ENCODE measurements at places on chromosomes 12 and 14.

- DNase-seq = peak; percentile 7
These were observed 380.8 kb downstream of the ALG10 start for GRCh38 chr12:34402899-34403705.

DNA sequence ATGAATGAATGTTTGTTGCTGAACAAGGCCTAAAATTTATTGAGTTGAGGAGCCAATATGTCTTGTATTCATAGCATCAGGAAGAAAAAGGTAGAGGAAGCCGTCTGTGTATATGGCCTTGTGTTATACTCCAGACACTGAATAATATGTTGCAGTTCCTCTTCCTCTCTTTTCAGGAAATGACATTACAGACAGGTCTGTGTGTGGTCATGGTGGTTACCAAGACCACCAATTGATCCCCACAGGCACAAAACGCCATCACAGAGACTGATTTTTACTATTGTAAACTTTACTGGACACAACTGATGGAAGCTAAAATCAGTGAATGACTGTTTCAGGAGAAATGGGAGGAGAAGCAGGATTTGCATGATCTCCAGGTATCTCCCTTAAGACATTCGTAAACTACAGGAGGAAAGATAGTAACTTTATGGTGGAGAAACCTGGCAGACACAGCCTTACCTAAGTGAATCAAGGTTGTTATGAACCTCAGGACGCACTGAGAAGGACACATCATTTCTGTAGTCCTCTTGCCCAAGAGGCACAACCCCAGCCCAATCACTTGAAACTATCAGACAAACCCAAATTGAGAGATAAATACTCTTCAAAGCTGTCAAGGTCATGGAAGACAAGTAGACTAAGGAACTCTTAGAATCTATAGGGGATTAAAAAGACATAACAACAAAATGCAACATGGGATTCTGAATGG lies 334.1 kb upstream of the RGS6 start:
- no peak for DNase-seq

GRCh38 chr14:82403987-82404386 lies 870.3 kb upstream of the SEL1L start:
- DNase-seq = no peak

GRCh38 chr14:106286697-106287290 lies 760.4 kb downstream of the TMEM121 start:
- DNase-seq = no peak

GRCh38 chr12:116881877-116882507 lies 751 bp upstream of the HRK start:
- DNase-seq = no peak

GRCh38 chr12:65524666-65525065 lies 246.2 kb downstream of the MSRB3 start:
- DNase-seq = no peak

DNA sequence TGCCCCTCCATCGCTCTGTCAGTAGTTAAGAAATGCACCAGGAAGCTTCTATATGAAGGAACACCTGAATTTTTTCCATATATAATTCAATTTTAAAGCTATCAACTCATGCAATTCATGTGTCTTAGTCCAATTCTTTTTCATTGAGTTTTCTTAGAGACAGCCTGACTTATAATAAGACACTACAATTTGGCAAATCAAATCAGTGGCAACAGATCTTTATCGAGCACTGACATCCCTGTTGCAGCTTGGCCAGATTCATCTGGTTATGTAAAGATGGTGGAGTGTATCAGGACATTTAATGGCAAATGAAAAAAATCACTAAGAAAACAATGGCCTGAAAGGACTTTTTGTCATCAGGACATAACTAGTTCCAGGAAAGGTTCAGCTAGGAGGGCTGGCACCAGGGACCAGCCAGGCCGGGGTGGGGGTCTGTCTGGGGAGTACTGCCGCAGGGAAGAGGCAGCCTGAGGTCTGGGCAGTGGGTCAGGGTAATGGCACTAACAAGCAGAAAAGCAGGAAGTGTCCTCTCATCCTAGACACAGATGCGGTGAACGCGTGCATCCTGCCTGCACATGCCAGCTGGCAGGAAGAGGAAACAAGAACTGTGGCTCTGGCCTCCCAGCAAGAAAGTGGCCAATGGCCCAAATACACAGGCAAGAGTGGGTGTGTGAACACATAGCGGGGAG lies 100.5 kb upstream of the LMNTD1 start:
- no peak for DNase-seq

- DNase-seq = no peak
These were observed 11.3 kb downstream of the ZNF839 start for GRCh38 chr14:102330806-102331205.

DNA sequence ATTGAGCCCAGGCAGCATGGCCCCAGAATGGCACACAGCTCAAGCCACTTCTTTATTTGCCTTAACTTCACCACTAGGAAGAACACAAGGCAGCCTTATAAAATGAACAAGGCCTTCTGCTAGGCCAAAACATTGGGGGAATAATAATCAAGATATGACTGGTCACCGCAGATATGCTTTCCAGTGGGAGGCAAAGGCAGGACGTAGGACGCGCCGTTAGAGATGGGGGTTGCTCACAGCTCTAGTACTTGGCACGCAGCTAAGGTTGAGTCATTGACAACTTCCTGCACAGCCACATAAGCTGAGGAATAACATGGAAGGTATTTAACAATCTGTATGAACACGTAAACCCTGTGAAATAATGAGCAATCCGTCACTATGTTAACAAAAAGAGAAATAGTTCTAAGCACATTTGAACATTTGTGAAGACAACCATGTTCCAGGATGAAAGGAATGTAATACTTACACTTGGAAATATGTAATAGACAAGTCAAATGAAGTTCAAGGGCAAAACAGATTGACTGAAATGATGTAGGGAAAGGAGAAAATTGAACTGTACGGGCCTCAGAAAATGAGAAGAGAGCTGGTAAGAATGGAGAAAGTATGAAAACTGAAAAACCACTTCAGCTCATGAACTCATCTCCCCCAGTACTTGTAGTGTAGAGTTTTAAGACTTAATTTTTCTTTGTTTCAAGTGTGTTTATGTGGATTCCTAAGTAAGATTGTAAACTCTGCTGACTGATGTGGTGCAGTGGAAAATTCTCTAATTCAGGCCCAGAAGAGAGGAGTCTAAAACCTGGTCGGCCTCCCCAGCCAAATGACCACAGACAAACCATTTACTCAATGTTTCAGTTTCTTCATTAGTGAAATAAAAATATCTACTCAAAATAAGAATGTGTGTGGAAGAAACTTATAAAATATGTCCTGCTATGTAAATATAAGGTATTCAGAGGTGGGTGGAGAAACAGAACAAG lies 59.3 kb upstream of the CCDC91 start:
- no peak for DNase-seq

DNA sequence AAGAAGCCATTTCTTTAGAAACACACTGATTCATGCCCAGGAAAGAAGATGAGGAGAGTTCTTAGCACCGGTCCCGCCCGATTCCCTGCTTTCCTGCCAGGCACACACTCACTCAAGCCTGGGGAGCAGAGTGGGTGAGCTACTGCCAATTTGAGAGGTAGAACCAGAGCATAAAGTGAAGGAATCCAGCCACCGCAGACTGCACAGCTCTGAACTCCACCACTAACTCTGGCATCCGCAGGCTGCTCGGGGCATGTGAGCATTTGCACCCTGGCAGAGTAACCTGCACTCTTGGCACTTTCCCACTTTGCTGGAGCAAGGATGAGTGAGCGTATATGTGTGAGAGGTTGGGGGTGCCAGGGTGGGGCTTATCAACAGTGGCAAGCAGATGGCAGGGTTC lies 4.0 kb upstream of the SYNDIG1L start:
- no peak for DNase-seq

DNA sequence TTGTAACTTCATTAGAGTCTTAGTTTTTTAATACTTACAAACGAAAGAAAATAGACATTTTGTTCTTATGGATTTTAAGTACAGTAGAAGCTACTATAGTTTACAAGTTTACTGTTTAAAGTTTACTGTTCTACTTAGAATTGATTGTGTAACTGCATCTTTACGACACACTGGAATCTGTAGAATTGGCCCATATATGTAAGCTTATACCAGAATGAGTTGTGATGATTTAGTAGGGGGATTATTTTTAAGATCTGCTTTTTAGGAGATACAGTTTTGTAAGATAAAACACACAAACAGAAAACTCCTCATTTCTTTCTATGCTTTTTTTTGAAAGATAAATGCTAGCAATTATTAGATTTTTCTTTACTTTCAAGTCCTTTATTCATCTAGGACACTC lies 30.2 kb upstream of the NAV3 start:
- no peak for DNase-seq

DNA sequence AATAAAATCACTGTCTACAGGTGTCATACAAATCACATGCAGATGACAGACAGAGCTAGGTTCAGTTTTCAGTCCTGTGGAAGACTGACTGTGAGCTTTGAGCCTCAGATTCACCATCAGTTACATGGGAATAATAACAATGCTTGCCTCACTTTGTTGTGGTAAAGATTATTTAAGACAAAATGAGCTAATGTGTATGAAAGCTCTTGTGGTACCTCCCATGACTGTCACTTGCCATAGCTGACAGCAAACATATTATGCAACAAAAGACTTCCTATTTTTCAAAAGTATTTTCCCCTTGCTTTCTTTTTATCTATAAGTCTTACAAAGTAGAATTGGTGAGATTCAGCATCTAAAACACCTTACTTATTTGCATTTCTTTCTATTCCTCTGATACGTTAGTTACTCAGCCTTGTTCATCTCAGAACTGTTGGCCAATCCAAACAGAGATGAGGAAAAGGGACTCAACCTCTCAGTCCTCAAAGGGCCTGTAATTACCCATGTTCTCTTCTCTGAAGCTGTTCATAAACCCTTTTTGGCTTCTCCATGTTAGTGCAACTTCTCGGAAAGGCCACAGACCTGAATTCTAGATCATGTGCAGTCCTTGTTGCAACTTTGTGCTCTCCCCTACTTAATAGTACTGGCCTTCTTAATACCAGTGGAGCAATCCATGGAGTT lies 8.8 kb upstream of the DDHD1 start:
- no peak for DNase-seq

DNA sequence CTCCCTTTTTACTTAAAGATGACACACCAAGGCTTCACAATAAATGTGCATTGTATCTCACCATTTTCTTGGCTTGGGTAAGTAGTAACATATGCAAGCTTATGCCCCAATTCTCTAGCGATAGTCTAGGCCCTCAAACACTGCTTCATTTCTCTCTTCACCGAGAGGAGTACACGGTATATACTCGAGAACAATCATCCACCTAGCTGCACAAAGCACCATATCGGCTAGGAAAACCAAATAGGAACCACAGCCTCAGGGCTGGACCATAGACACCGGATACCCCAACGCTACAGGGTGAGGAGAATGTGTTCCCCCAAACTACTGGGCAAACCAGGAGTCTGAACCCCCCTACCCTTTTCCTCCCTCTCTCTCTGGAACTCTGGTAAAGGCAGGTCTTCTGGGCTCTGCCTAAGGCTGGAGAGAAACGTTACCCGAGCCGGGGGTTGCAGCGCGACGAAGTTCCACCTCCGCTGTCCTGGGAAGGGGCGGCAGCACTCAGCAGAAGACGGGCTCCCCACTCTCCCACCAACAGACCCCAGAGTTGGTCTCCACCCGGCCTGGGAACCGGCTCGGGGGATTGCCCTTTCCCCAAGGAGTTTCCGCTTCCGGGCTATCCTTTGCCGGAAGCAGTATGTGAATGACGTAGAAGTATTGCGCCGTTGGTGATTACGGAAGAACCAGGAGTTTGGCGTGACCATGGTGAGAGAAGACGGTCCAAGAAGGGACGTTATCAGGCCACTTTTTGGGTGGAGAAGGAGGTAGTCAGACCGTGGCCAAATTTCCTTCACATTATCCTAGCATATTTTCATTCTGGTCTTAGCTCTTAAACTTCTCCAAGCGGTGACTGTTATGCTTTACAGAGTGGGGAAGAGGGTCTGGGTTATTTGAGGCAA lies at the start of the genes AREL1 and FCF1:
Gene AREL1, minus strand, starts transcription at position 582 of the 896 bp plus-strand sequence. CDS start 27,465 bp downstream, outside the sequence.
Gene FCF1, plus strand, starts transcription at position 646 of the 896 bp plus-strand sequence. Its CDS starts 54 bp downstream, at position 700.
- peak; percentile 76 for DNase-seq

GRCh38 chr12:89544022-89544421 lies 18.2 kb upstream of the POC1B start:
- DNase-seq = no peak

- no peak for DNase-seq
These were observed at the start of gene TPH2 for GRCh38 chr12:71938728-71939385. Gene TPH2 (plus strand): TSS chr12:71938845. CDS start chr12:71938987, 142 bp downstream.

GRCh38 chr14:32896979-32897697 lies 41.5 kb upstream of the NPAS3 start:
- no peak for DNase-seq

- DNase-seq = no peak
These were observed 3.0 kb upstream of the CRACR2A start for GRCh38 chr12:3755898-3756297.

GRCh38 chr14:22563987-22564386 lies 25.0 kb downstream of the DAD1 start:
- no peak for DNase-seq

DNA sequence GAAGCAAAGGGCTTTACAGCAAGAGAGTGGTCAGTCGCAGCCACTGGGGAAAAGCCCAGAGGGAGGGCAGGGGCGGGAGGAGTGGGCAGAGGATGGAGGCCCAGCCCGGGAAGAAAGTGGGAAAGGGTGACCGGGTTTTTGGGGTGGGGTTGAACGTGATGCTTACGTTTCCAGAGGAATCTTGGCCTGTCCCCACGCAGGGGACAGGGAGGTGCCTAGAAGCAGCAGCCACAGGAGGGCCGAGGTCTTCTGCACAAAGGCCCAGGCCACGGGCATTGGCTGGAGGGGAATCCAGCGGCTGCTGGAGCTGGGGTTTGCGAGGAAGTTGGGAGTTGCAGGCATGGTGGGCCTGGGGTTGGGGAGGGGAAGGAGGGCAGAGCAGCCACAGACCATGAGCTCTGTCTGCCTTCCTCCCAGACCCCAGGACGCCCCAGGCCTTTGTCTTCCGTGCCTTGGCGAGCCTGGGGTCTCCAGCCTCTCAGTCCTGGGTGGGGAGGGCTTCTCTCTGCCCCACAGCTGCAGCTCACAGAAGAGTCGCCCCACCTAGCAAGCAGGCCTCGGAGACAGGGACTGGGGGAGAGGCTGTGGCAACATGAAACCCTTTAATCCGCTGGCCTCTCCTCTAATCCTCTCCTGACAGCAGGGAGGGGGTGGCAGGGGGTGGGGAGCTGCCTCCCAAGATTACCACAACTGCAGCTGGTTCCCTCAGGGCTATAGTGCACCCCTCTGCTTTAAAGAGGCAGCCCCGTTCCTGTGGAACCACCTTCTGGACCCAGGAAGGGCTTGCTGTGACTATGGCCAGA lies at the start of gene CACNA2D4:
Gene CACNA2D4, minus strand, starts transcription at position 572 of the 803 bp plus-strand sequence. Its CDS starts 179 bp downstream, at position 393.
- DNase-seq = peak; percentile 3

DNA sequence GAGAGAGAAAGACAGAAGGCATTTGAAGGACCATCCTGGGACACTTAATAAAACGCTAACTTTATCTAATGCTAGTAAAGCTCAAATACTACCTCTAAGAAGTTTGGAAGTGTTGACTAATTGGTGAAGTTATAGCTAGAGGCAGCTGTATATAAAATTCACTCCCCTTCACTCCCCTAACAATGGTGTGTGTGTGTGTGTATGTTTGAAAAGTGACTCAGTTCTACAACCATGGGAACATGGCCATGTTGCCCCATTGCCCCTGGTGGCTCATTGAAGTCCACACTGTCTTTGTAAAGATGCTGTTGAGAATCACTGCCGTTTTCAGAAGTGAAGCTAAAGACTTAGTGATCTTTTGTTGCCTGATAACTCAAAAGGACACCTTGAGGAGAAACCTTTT lies 262.4 kb downstream of the NPAS3 start:
- DNase-seq = no peak

Measured in central memory CD8-positive, alpha-beta T cell (primary cell).